ENCODE measurements at places on chromosomes 11 and 22.

- no peak for DNase-seq
Measured at GRCh38 chr22:19603767-19604166, 79.6 kb upstream of the CLDN5 start.

DNA sequence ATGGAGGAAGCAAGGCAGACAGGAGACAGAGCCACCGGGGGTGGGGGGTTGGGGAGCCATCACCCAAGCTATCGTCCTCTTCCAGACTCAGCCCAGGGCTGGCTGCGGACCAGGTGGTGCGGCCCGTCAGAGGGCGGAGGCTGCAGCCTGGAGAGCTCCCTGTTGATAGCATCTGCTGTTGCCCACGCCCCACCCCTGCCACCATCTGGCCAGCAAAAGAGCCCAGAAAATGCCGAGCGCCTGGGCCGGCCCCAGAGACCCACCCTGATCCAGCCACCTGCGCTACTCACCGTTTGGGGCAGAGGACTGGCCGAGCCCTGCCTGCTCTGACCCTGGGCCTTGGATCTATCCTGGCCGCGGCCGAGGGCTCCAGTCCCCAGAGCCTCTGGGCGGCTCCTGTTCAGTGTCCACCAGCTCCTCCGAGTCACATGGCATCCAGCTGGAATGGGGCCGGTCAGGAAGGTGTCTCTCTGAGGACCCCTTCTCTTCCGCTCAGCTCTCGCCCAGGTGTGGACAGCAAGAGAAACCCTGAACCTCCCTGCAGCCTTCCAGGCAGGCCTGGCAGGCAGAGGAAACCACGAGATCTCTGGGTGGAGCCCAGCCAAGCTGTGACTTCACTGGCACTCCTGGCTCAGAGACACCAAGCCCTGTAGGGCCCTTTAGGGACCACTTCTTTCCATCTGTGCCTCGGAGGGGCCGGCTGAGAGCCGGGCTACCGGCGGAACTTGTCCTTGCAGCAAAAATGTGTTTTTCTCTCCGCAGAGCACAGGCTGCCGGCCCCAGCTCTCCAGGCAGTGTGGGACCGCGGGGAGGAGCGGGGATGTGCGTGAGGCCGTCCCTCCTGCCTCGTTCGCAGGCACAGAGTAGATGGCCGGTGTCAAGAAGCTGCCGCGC lies at the start of gene MRGPRE:
TSS of gene MRGPRE (minus strand) at position 567 of the 894 bp plus-strand sequence. CDS start 3,618 bp downstream, outside the sequence.
- DNase-seq, result no peak

- no peak for DNase-seq
Measured at GRCh38 chr11:46564459-46564858, 29.4 kb downstream of the AMBRA1 start.

- no peak for DNase-seq
Measured at GRCh38 chr11:36215693-36216060, 73.5 kb downstream of the COMMD9 start.

DNA sequence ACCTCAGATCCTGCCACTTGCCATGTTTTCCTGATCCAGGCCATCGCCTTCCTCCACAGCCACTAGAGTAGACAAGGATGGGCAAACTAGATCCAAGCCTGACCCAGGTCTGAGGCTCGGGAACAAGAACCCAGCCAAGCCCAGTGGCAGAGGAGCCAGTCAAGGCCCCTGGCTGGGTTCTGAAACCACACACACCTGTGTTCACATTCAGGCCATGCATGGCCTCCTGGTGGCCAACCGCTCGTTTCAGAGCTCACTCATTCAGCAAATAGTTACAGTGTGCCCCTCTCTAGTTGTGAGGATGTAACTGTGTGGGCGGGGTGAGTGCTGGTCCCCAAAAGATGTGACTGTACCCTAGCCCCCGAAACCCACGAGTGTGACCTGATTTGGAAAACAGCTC lies 337.6 kb downstream of the CTTN start:
- DNase-seq, result no peak

DNA sequence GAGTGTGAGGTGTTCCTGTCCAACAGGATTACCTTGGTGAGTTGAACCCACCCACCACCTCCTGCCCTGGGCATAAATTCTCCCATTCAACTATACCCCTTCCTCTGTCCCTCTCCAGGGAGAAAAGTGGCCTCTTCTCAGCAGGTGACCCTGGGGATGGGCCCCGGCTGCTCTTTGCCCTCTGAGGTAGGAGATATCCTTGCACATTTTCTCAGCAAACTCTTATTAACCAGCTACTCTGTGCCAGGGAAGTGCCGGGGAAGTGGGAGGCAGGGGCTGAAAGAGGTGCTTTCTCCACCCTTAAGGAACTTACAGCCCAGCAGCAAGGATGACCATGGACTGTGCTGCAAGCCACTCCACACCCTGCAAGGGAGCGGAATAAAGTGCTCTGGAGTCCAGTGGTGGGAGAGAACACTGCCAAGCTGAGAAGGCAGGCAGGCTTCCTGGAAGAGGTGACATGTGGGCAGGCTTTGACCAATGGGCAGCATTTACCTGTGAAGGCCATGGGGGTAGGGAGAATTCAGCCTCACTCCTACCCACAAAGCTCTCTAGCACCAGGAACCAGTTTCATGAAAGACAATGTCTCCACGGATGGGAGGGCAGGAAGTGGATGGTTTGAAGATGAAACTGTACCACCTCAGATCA lies 21.9 kb upstream of the OAF start:
- DNase-seq, result no peak

DNA sequence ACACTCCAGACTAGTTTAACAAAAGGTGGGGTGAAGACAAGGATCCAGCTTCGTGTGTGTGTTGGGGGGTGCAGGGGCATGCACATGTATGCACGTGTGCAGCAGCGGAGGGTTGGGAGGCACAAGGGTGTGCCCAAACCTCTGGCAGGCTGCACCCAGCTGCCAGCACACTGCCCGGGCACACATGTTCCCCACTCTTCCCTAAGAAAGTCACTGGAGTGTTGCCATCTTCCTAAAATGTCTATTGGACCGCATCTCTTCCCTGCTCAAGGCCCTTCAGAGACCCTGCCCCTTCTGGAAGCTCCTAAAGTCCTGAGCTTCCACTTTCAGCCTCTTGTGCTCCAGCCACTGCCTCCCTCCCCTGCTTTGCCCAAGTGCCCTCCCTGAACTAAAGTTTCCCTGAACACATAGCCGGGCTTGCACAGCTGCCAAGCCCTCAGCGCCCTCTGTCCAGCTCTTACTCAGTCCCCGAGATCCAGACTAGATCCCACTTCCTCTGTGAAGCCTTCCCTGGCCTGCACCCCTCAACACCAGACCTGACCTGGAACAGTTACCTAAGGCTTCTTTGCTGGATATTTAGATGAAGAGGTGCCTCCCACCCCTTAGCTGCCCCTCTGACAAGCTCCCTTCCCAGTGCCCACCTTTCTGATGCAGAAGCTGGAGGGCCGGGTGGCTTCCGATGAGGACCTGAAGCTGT lies 6.0 kb downstream of the CFL1 start:
- no peak for DNase-seq

DNA sequence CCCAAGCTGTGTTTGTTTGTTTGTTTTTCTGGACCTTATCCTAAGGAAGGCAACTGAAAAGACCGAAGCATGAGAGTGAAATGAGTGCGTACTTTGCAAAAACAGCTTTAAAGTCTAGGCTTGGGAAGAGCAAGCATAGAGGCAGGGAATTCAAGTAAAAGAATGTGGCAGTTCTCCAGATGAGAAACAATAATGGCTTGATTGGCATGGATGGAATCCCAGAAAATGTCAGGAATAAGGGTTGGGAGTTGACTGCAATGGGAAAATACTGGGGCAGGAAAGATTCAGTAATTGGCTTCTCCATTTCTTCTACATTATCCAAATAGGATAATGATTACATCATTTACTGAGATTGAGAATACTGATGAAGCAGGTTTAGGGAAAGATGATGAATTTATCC lies 17.5 kb downstream of the SAAL1 start:
- no peak for DNase-seq

GRCh38 chr11:88697139-88697538 lies 359.6 kb upstream of the CTSC start:
- DNase-seq, result no peak
